ENCODE measurements at places on chromosomes 5 and 9.
A peak's percentile ranks its signal among the peaks of the same experiment; 100 is the strongest.

GRCh38 chr5:135203593-135204036 is 169.6 kb upstream of the PITX1 start:
- peak; percentile 35 for DNase-seq

- no peak for DNase-seq
Measured at GRCh38 chr5:38795986-38796741, 49.6 kb upstream of the OSMR start.

DNA sequence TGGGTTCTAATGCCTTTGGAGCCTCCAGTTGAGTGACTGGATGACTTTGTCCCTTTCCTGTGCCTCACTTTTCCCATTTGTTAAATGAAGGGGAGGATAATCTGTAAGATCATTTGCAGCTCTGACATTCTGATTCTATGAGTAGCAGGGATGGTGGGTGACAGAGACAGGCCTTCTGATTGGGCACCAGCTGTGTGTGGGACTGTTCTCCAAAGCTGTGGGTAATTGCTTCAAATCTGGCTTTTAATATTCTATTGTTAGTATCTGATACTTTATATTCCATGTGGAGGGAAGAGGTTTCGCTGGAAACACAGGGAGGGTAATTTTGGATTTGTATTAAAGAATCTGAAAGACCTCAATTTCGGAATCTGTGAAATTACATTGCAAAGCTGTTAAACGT is 102.7 kb downstream of the FBXO38 start:
- DNase-seq: no peak

- DNase-seq: no peak
Measured at GRCh38 chr9:134162926-134163370, 1.4 kb downstream of the RNU6ATAC start.

DNA sequence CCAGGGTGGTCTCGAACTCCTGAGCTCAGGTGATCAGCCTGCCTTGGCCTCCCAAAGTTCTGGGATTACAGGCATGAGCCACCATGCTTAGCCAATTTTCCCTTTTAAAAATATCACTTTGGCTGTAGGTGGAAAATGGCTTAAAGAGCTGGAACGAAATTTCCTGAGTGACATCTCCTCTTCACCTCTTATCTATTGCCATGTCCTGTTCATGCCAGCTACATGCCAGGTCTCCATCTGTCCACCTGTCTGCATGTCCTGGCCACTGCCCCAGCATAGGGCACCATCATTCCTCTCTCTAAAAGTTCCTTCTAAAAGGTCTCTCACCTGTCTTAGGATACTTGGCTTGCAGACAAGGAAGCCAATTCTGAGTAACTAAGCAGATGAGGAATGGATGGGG is 2.8 kb upstream of the GRK6 start:
- no peak for DNase-seq

- no peak for DNase-seq
Measured at GRCh38 chr5:28703651-28704260, 1665.4 kb upstream of the CDH9 start.

DNA sequence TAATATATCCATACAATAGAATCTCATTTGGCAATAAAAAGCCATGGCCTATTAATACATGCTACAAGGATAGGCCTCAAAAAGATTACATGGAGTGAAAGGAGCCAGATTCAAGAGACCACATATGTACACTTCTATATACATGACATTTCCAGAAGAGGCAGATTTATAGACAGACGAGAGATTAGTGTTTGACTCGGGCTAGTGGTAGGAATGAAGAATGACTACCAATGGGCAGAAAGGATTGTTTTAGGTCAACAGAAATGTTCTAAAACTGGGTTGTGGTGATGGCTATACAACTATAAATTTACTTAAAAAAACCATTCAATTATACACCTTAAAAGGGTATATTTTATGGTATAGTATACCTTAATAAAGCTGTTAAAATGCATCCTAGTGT is 41.9 kb downstream of the SETX start:
- DNase-seq: no peak

GRCh38 chr9:15205632-15206420 is 101.2 kb downstream of the TTC39B start:
- DNase-seq: no peak

DNA sequence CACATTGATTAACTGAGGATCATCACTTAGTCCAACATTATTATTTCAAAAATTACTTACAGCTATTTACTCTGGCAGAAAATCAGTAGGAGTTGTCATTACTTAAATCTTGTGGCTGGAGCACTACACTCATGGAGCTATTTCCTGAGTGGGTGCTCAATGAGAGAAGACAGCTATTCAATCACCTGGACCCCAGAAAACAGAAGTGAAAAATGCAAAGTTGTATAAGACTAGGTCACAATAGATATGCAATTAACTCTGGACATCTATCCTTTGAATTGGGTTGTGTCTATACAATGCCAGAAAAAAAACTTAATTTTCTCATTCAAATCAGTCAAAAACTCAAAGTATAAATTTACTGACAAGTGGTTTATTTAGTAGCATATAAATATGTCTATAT is 340.9 kb downstream of the EFNA5 start:
- no peak for DNase-seq

GRCh38 chr5:149261246-149261645 is 10.4 kb upstream of the AFAP1L1 start:
- no peak for DNase-seq
